ENCODE measurements at places on chromosomes 6 and 20.

GRCh38 chr6:105753620-105754211 lies 332.4 kb upstream of the PRDM1 start:
- no peak for DNase-seq

GRCh38 chr6:90074161-90074850 lies 180.0 kb downstream of the GJA10 start:
- DNase-seq = no peak

- DNase-seq = no peak
Observed at GRCh38 chr20:56909918-56910714, 281.0 kb downstream of the TFAP2C start.

DNA sequence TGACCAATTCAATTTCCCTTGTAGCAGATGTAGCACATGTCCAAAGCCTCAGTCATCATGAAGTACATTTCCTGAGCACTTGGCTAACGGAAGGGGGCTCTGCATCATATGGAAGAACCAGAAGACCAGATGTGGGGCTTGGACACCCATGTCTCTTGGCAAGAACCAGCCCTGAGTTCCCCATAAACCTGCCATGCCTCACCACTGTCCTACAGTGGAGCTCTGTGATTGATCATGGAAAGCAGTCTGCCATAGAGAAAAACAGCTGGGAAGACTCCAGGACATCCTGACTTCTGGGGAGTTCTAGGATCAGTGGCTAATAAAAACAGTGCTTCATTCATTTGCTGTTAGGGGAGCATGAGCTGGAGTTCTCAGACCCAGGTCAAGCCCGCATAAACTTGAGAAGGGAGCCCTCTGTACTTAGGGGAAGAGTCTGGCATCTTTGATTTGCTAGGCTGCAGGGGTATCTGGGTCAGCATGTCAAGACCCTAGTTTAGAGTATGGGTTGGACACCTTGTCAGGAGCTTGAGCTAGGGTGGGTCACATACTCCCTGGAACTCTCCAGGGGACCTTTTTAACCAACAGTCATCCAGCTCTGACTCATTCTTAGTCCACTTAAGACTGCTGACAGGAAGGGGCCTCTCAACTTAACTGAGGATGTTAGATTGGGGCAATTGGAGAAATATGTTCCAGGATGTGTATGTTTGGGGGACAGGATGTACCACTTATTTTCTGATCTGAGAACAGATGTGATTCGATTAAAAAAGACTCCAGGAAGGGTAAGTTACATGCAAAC lies 26.3 kb upstream of the TRAM2 start:
- DNase-seq = no peak

DNA sequence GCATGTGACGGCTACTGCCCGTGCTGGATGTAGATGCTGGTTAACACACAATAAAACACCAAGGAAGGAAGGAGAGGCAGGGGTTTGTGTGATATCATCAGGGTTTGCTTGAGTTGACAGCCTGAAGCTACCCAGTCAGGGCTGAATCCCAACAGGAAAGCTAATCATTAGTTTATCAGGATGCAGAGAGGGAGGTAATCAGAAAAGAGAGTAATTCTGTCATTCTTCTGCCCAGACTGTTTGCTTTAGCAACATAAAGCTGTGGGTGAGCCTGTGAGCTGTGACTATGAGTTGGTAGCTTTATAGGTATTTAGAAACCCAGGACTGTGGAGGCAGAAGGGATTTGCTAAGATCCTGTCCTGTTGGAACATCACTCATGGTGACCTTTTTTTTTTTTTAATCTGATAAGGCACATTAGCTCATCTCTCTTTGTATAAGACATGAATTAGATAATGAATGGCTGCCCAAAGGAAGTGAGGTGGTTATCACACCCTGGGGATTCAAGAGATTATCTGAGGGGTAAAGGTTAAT lies 79.3 kb downstream of the CAP2 start:
- no peak for DNase-seq

- no peak for DNase-seq
Observed at GRCh38 chr20:47897461-47897860, 112.2 kb upstream of the SULF2 start.

- DNase-seq = no peak
Observed at GRCh38 chr20:43032459-43032858, 157.2 kb downstream of the PTPRT start.

GRCh38 chr6:83092756-83093399 lies 25.4 kb downstream of the DOP1A start:
- DNase-seq = no peak

DNA sequence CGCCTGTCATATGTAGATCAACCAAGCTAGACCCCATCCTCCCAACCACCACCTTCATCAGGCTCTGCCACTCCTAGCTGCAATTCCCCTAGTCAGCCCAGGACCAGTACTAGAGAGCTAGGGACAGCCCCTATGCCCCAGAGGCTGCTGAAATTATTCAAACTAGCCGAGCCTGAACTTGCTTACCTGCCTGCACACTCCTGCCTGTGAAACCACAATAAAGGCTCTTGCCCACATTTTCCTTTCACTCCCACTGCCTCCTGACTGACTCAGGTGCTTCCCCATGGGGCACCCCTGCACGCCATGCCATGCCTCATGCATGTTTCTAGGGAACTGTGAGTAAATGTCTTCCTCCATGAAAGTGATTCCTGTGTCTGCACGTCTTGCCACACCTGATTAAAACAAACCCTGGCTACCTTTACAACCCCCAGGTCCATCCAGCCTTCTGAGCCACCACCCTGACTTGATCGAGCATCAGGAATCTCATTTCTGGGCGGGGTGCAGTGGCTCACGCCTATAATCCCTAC lies 66.5 kb upstream of the IER3 start:
- DNase-seq = no peak

DNA sequence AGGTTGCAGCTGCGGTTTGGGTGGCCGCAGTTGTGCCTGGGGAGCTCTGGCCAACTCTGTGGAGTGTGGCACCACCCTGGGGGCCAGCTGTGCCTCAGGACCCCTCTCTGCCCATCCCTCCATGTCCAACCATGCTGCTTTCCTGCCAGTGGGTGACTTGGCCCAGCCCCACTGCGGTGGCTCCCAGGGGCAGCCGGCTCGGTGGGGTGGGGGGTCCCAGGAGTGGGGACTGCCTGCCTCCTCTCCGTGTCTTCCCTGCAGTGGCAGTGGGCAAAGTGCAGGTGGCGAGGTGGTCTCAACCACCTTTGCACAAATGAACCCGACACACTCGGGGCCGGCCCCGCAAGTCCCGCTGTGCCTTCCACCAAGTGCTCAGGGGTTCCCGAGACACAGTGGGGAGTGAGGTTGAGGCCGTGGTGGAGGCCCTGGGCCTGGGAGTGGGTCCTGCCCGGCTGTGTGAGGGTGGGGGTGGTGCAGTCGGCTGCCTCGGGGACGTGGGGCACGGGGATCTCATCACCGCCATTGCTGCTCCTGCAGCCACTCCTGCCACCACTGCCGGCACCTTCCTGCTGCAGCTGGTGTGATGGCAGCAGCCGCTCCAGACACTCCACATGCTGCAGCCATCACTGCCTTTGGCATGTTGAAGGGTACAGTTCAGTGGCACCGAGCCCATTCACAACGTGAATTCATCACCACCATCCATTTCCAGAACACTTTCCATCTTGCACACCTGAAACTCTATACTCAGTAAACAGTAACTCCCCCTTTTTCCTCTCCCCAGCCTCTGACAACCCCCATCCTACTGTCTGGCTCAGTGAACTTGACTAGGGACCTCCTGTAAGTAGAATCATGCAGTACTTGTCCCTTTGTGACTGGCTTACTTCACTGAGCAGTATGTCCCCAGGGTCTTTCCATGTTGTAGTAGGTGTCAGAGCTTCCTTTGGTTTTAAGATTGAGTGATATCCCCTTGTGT lies 10.7 kb upstream of the SLCO4A1 start:
- no peak for DNase-seq

DNA sequence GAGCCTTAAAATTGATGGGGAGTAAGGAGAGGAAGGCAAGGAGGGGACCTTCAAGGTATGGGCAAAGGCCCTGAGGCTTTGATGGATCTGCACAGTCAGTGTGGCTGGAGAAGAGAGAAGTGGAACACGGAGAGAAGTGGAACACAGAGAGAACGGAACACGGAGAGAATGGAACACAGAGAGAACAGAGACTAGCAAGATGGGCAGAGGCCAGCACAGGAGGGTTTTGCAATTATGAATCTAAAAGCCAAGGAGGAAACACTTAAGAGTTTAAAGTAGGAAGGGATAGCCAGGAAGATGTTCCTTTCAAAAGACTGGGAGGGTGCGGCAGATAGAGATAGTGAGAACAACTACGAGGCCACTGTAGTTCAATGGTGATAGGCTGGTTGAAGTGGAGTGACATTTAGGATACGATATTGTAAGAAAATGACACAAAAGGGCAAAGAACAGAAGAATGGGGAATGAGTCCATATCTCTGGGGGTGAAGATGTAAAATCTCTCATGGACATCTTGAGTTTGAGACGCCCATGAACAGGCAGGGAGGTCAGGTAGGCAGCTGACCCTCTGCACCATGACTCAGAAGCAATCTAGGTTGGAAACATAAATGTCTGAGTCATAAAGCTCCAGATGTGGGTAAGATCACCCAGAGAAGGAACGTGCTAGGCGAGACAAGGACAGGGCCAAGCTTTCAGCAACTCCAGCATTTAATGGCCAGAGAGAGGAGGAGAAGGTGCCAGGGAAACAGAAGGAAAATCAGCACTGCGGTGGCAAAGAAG lies 25.4 kb downstream of the ZMYND8 start:
- DNase-seq = no peak

DNA sequence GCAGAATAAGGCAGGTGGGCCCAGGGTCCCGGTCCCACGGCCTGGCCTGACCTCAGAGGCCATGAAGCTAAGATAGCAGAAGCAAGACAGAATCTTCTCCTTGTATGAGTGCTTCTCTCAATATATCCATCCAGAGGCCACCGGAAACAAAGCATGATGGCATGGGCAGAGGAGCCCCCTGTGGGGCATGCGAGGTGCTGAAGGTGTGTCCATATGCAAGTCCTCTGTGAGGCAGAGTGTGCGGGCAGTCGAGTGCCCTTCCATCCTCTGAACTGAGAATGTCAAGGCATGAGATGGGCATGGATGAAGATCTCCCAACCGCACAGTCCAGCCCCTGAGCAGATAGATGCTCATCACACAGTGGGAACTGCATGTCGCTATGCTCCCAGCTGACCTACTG lies 9.8 kb upstream of the GGTLC1 start:
- no peak for DNase-seq

DNA sequence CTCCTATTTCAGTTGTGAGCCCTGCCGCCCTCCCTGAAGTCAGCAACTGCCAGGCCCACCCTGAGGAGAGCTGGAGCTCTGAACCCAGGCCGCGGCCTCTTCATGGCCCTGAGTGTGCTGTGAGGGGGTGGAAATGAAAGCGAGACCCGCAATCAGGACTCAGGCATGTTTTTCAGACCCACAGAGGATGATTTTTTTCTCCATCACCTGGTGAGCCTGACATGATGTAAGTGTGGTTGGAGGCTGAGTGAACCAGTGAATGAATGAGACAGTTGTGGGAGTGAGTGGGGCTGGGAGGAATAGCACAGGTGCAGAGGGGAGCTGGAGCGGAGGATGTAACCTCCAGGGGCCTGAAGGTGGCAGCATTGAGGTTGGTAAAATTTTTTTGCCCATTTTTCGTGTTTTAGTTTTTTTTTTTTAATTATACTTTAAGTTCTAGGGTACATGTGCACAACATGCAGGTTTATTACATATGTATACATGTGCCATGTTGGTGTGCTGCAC lies 18.3 kb downstream of the RAET1L start:
- no peak for DNase-seq

DNA sequence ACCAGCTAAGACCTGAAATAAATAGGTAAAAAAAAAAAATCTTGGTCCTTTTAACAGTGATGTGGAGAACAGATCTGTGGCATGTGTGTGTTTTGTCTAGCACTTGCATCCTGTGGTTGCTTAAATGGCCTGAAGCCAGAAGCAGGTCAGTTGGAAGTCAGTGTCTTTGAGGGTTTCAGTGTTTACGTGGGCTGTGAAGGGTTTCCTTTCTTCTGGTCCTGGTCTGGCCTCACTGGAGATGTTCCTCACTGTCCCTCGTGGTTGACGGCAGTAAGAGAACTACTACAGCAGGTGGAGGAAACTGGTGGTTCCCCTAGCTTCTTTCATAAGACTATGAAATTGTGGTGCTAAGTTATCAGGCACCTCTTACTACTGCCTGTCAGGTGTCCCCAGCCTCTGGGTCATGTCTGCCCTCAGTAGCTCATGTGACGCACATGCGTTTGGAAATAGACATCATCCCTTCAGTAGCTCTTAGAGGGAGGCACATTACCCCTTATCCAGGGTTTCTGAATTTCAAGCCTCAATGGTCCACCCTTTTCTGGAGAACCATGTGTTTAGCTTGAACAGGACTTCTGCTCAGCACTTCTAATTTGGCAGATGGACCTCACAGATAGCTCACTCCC lies 59.4 kb upstream of the SCP2D1 start:
- DNase-seq = peak; percentile 45

DNA sequence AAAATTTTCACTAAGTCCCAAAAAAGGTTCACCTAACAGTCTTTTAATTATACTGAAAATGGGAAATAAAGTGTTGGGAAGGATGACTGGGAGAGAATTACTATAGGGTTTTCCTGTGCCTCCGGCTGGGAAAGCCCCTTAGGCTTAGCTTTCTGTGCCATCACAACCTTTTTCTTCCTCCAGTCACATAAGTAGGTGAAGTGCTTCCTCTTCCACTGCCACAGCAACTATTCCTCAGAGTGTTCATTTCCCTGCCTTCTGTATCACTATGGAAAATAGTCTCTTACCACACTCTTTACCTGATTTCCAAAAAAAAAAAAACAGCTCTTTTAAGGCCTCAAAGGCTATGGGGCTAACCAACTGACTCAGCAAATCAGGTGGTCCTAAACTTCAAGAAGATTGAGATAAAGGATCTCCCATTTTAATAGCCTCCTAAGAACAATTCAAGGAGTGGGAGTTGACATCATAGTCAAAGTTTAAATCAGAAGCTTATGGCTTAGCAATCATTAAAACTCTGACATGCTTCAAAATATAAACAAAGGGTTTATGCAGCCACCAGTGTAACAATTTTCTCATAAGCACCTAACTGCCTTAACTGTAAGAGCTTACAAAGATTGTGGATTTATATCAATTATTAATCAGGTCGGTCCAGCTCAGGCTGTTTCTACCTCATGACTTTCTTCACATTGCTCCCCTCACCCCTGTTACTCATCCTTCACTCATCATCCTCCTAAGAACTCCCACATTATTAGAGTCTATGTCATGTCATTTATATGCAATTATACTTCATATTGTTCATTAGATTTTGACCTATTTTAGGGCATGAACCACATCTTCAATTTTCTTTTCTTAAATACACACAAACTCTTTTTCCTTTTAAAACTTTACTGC lies 95.3 kb downstream of the RNGTT start:
- DNase-seq = no peak

DNA sequence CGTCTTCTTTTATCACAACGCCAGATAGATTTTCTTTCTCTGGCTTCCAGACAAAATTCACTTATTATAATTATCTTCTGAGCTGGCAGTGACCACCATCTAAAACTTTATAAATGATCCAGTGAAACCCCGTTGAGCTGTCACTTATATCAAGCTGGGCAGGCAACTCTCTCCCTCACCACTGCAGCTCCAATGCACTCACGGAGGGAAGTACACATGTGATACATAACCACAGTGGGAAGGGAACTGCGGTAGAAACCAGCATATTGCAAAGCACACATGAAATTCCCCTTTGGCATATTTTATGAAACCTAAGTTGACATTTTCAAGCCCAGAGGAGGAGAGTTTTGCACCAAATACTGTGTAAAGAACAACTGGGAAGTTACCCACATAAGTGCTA lies 536.9 kb downstream of the HACE1 start:
- DNase-seq = no peak

GRCh38 chr6:122681705-122682104 lies 71.5 kb downstream of the PKIB start:
- DNase-seq = no peak

Data from CMK (cell line).